ENCODE measurements at places on chromosomes 7 and 10.

DNA sequence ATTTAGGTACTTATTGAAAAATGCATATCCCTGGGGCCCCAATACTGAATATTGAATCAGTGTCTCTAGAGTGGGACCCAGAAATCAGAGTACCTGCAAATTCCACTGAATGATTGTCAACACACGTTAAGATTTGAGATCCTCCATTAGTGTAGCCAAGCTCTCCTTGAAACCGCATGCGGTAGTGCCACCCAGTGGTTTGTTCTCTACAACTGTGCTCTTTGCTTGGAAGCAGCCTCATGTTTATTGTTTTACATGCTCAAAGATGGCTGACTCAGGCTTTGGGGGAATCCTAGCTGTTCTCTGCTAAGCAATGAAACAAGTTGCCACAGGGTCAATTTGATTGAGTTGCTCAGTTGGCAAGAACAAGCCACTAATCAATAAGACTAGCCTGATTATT, 340.2 kb upstream of the CELF2 start:
- peak; percentile 64 for DNase-seq

DNA sequence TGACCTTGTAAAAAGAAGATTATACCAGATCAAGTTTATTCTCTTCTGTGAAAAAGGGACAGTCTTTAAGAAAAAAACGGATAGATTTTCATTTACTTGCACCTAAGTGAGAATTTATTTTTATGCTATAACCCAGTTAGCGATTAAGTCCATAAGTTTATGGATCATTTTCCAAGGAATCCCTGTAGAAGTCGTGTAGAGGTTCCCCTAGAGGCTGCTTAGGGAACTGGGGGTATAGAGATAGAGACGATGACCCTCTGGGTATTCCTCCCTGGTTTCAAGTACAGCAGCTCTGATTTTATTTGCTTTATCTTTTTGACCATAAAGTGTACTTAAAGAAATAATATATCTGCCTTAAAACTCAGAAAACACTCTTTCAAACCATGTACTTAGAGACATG, 648.4 kb upstream of the LRRTM3 start:
- no peak for DNase-seq

- DNase-seq, result no peak
These were observed 64.0 kb downstream of the INPP5A start for GRCh38 chr10:132601567-132601966.

DNA sequence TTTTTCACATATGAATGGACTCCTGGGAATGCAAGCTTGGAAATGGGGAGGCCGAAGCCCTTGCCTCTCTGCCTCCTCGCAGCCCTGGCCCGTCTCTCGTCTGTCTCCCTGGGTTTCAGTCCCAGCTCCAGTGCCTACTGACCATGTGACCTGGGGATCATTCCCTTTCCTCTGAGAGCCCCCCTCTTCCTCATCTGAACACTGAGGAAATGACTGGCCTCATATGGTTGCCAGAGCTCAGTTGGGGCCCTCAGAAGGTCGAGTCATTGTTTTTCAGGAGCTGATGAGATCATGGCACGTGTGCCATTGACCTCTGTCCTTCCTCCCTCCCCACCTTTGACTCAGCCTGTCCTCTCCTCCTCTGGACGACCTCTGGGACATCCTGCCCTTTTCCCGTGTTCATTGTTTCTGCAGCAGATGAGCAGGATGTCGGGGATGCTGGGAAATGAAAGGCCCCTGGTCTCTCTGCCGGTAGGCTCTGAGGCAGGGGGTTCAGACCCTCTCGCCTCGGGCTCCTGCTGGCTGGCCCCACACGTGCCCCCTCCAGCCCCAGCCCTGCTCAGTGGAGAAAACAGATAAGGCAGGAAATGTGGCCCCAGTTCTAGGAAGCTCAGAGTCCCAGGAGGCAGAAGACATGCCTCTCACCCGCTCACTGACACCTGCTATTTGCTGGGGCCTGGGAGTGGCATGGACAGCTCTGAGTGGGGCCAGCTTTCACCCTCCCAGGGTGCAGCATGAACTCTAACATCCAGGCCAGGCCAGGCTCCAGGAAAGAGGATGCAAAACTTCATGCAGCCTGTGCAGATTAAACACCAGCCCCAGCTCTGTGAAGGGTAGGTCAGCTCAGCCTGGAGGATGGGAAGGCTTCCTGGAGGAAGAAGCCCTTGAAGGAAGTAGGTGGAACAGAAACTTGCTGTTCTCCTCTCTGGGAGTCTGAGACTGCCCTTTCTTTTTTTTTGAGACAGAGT, 8.3 kb upstream of the PPP1R35 start:
- peak; percentile 47 for DNase-seq

DNA sequence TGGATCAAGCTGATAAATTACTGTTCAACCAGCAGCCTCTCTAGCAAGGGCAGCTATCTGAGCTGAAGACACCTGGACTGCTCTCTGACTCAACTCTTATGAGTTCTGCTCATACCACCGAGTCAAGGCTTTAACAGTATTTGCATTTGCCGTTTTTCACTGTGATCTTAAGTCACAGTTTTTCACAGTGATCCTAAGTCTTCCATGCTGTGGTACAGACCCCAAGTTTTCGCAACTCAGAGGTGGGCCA, 31.3 kb downstream of the PIP4K2A start:
- no peak for DNase-seq

All from activated CD4-positive, alpha-beta memory T cell treated with anti-CD3 and anti-CD28 coated beads for 36 hours (primary cell).